Motor neuron (in vitro differentiated cells): ENCODE measurements at places on chromosomes 1 and 21.

- ATAC-seq, result no peak
Measured at GRCh38 chr1:84675631-84676030, 14.6 kb downstream of the SSX2IP start.

DNA sequence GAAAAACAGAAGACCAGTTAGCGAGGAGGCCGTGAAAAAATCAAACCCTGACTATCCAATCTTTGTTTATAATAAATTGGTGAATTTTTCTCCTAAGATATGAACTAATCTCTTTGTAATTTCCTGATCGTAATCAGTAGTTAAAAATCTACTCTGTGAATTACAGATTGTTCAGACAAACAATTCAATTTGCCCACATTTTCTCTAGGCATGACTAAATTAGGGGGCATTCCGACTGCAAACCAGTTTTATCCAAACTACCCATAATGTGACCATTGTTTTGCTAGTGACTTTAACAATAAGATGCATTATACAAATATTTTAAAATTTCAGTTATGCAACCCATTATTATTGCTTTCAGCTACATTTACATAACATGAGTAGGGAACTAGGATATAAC is 546.9 kb upstream of the ADAMTS5 start:
- no peak for ATAC-seq

DNA sequence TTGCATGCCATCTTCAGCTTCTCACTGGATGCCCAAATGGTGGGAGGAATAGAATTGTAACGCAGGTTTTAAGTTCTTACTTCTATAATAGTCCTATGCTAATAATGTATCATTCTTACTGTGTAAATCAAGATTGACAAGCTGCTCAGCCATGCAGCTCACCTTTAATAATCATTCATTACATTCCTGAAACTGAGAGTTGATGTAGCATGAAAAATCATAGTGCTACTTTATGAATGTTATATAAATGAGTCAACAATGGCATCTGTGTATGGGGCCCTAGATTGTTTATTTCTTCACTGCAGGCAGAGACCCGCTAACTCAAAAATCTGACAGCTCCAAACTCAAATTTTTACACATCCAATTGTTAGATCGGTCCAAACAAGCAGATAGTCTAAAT is 34.4 kb downstream of the FH start:
- no peak for ATAC-seq

DNA sequence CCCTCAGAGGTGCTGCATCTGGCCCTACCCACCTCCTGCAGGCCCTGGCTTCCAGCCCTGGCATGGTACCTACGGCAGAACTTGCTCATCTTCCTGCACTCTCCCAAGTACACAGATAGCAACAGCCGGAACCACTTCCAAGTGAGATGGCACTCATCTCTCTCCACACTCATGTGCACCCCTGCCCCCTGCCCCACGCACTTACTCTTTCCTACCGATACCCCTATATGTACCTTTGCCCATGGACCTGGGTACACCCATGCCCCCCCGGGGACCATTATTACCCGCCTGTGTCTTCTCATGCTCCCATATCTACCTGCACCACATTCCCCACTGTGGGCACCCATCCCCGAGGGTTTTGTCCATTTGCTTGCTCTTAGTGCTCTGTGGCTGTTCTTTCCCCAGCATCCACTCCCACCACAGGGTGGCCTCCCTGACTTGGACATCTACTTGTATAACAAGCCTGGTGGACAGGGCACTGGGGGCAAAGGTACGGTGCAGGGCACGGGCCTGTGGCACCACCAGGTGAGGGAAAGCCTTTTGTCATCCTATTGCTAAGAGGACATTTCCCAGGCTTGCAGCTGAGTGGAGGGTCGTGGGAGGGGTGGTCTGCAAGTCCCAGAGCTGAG is 14.7 kb downstream of the HYI start:
- ATAC-seq, result no peak

DNA sequence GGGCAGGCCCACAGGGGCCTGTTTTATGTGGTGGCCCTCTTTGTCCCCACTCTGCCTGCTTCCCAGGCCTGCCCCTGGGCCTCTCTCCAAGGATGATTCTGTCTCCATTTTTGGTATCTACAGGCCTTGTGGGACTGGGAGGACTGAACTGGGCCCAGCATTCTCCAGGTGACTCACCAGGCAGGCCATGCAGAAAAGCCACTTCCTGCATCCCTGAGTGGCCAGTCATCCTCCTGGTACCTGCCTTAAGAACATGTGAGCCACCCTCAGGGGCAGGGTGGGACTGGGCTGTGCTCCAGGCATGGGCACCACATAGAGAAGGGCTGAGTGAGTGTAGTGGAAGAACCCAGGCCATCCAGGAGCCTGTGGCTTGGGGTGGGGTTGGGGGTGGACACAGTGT is 20.0 kb upstream of the BCAR3 start:
- ATAC-seq, result peak; percentile 31

GRCh38 chr1:58251430-58252073 is 295.0 kb downstream of the OMA1 start:
- ATAC-seq, result no peak

GRCh38 chr1:222769971-222770620 is 33.1 kb downstream of the FAM177B start:
- ATAC-seq, result no peak

DNA sequence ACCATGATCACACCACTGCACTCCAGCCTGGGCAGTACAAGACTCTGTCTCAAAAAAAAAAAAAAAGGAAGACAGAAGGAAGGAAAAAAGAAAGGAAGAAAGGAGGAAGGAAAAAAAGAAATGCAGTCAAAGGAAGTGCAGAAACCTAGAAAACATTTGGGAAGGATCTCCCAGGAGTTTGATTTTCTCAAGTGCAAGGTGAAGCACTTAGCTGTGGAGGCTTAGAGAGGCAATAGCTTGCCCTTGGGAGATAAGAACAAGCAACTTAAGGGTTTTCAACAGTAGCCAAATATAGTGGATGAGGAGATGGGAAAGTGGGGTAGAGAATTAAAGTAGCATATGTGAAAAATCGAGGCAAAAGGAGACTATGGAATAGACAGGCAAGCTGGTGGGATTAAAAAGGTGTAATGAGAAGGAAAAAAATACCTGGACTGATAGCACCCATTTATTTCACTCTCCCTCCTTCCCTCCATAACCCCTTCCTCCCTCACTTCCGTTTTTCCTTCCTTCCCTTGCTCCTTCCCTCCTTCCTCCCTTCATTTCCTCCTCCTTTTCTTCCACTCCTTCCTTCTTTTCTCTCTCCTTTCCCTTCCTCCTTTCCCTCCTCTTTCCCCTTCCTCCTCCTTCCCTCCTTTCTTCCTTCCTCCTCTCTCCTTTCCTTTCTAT is 6.8 kb upstream of the FAM89A start:
- ATAC-seq, result no peak

GRCh38 chr21:34242973-34243372 is 120.8 kb upstream of the KCNE2 start:
- ATAC-seq, result no peak

GRCh38 chr1:14929547-14930246 is 223.8 kb upstream of the TMEM51 start:
- ATAC-seq, result peak; percentile 86

DNA sequence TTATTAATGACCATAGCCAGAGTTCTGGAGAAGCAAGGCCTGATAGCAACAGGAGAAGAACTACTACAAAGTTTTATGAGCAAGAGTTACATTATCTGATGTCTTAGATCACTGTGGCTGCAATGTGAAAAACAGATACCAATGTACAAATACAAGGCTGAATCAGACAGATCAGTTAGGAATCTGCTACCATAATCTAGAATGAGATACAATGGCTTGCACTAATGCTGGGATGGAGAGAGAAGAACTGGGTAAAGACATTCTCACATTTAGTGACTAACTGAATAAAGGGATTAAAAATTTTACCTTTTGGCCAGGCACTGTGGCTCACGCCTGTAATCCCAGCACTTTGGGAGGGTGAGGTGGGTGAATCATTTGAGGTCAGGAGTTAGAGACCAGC is 41.3 kb downstream of the ARID4B start:
- no peak for ATAC-seq

GRCh38 chr1:178344513-178345091 is 152.2 kb downstream of the CLEC20A start:
- ATAC-seq, result peak; percentile 89

- ATAC-seq, result peak; percentile 41
Measured at GRCh38 chr1:39170731-39171667, 33.5 kb upstream of the MACF1 start.

DNA sequence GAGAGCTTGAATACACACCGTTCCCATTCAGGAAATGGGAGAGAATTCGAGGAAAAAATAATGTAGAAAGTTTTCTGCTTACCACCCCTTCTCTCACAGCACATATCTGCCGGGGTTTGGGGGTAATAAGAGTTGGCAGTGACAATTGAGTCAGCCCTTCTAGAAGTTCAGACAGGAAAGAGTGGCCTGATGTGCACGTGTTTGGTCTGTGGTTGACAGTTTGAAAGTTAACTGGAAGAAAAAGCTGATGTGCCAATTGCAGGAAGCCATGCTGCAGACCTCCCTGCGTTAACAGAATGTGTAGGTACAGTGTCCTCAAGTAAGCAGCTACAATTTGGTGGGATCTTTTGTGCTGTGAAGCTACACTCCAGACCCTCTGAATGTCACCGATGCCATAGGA is 50.9 kb downstream of the DHX9 start:
- ATAC-seq, result no peak

- no peak for ATAC-seq
Measured at GRCh38 chr21:37039411-37040075, 33.0 kb downstream of the RIPPLY3 start.

- ATAC-seq, result peak; percentile 34
Measured at GRCh38 chr1:165828669-165829329, 1.4 kb downstream of the UCK2 start.

- ATAC-seq, result no peak
Measured at GRCh38 chr1:68958958-68959357, 462.1 kb upstream of the DEPDC1 start.

- ATAC-seq, result no peak
Measured at GRCh38 chr1:14954210-14954609, 199.3 kb upstream of the TMEM51 start.

- no peak for ATAC-seq
Measured at GRCh38 chr1:198850196-198850595, 211.4 kb downstream of the PTPRC start.

DNA sequence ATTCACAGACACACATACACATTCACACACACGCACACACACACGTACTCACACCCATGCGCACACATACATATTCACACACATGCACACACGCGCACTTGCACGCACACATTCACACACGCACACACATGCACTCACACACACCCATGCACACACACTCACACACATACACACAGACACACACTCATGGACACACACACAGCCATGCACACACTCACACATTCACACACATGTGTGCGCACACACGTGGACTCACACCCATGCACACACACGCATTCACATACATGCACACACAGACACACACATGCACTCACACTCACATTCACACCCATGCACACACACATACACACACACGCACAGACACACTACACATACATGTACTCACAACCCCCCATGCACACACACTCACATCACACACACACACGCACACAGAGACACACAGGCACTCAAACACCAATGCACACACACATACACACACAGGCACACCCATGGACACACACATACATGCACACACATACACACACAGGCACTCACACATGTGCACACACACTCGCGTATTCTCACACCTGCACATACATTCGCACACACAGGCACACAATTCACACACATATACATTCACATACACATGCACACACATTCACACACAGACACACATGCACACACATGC is 589.1 kb downstream of the PTPRU start:
- ATAC-seq, result no peak

DNA sequence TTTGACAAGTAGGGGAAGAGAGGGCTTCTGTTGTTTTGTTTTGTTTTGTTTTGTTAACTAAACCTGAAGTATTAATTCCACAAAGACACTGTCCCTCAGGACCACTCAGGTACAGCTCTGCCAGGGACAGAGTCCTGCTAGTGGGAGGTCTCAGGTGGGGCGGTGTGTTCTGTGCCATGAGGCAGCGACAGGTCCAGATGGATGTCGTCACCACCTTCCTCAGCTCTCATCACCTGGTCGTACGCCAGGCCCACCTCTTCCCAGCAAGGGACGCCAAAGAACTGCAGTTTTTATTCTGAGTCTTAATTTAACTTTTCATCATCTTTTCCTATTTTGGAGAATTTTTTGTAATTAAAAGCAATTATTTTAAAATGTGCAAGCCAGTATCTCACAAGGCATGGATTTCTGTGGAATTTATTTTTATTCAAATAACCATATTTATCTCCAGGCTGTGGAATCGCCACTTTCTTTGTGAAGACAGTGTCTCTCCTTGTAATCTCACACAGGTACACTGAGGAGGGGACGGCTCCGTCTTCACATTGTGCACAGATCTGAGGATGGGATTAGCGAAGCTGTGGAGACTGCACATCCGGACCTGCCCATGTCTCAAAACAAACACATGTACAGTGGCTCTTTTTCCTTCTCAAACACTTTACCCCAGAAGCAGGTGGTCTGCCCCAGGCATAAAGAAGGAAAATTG is 62.5 kb downstream of the POFUT2 start:
- ATAC-seq, result no peak

DNA sequence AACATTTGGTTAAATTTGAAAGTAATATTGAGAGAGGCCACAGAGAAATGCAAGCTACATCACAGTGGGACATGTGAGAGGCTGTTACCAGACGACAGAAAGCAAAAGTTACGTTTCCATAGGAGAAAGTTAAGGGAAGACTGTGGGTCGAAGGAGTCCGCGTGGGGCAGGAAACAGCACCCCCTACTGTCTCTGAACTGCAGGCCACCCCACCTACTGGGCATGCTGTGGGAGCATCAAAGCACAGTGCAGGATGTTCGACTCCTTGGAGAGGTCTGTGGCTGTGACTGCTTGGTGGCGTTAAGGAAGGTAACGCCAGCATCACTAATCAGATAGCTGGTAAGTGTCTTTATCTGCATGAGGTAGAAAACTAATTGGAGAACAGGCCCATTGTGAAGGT is 123.9 kb downstream of the PTBP2 start:
- no peak for ATAC-seq

DNA sequence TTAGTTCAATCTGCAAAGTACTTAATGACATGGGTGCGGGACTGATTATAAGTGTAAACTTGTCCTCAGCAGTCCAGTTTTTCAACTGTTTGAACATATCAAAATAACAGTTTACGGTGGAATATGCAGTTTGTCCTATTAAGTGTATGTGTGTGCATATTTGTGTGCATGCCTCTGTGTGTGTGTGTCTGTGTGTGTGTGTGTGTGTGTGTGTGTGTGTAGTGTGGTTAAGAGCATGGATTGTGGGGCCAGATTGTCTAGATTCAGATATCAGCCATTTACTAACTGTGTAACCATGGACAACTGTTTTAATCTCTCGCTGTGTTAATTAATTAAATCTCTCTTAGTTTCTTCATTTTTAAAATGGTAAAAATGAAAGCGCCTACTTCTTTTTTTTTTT is 39.0 kb downstream of the NEXN start:
- no peak for ATAC-seq
